ENCODE measurements at places on chromosomes 5 and 9.
A peak's percentile ranks its signal among the peaks of the same experiment; 100 is the strongest.

- DNase-seq = no peak
Measured at GRCh38 chr9:120625222-120625621, 45.3 kb upstream of the CDK5RAP2 start.

DNA sequence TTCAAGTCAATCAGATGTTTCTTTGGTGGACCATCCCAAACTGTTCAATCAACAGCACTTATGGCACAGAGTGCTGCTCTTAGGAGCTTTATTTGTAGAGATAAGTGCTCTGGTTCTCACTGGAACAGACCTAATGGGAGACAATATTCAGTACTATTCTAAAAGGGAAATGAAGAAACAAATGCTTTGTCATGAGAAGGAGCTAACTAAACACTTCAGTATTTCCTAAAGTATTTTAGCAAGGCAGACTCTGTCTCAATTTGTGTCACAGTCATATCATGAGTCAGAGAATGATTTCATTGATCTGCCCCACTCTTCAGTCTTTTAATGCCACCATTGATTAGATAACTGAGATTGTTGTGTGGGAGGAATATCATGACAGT is 175.3 kb downstream of the SLF1 start:
- DNase-seq = no peak

- no peak for DNase-seq
Measured at GRCh38 chr9:71628247-71628646, 140.1 kb downstream of the CEMIP2 start.

DNA sequence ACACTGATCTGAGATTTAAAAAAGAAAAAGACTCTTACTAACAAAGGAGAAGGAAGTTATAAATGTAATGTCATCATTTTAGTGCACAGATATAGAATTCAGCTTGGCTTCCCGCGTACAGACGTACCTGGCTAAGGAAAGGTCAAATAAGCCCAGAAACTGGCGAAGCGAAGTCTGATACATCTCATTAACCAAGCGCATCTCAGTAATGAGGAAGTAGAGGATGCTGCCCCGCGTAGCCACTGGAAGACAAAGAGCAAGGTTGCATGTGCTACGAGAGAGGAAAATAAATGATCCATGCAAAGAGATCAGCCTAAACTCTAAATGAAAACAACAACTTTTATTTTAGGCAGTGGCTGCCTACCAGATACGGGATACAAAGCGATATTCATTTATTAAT is 208.8 kb downstream of the DNAH5 start:
- DNase-seq = no peak

- no peak for DNase-seq
Measured at GRCh38 chr9:112338561-112338960, 5.1 kb upstream of the PTBP3 start.

GRCh38 chr5:87076931-87077330 is 190.8 kb upstream of the RASA1 start:
- no peak for DNase-seq

DNA sequence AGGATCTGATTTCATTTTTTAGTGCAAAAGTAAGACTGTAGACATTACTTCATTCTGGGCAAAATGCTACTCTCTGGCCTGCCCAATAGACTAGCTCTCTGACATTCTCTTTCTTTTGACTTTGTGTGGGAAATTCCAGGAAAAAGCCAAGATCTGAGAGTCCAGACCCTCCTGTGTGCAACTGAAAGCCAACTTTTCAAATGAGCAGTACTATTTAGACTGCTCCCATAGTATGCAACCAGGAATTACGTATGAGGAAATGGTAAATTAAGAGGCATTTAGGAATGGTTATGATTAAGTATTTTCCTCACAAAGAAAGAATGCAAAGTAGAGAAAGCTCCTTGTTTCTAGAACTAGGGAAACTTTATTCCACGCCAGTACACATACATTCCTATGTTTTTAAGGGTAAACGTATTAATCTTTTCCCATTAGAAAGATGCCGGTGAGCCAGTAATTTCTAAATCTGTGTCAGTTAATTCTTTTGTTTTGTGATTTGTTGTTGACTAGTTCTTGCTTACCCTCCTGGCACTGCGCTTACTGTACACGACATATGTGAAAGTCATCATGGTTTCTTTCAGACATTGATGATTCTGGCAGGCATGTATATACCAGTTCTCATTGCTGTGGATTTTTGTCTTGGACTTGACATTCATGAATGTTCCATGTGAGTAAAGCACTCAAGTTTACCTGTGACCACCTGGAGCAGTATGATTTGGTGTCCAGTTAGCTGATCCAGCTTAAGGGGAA is 56.0 kb downstream of the AOPEP start:
- DNase-seq = no peak

GRCh38 chr9:125747053-125747764 is at the start of gene PBX3:
Gene PBX3, plus strand, starts transcription at chr9:125747373.
- peak; percentile 82 for DNase-seq

DNA sequence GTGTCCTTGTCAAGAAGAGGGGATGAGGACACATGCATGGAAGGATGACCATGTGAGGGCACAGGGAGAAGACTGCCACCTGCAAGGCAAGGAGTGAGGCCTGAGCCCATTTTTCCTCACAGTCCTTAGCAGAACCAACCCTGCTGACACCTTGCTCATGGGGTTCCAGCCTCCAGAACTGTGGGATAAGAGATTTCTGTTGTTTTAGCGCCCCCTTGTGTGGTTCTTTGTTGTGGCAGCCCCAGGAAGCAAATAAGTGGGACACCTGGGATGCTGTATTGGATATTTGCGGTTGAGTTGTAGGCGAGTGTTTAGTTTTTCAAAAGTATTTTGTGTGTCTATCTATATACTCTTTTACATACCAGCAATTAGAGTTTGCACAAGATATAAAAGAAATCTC is 206.4 kb downstream of the NXNL2 start:
- DNase-seq = no peak

GRCh38 chr5:34998058-34998789 is 49.5 kb downstream of the AGXT2 start:
- no peak for DNase-seq

DNA sequence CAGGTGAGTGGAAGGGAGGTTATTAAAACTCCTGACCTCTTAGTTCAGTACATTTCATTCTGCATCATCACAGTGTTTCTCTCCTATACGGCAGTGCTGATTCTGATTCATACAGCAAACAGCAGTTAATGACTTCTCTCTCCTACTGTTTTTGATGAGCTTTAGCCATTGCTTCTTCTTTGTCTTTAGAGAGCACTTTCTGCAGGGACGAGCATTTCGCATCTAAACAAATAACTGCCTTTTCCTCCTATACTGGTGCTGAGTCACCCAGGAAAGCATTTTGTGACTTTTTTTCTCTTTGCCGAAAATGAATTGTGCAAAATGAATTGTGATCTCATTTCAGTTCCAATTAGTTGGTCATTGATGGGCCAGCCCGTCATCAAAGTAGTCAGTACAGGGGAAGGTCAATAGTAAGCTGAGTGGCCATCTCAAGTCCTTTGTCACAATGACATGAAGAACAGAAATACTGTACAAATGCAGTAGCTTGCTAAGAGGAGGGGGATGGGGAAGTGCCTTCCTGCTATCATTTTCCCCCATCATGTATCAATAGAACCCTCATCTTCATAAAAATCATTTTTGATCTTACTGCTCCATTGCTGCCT is 98.5 kb downstream of the INSYN2B start:
- DNase-seq = no peak

DNA sequence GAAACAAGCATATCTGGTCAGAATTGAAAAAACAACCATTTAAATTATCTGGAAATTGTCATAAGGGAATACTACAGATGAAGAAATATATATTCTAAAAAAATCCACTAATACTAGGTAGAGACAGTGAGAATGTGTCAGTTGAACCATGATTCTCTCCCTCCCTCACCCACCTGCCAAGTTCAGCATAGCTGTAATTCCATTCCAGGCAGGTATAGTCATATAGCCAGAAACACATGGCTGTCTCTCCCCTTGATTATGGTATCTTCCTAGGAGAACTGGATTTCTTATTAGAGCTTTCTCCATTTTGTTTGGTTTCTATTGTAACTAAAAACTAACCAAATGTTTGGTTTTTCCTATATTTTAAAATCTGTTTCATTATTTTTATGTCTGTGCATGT is 509.2 kb downstream of the CDH10 start:
- DNase-seq = no peak

DNA sequence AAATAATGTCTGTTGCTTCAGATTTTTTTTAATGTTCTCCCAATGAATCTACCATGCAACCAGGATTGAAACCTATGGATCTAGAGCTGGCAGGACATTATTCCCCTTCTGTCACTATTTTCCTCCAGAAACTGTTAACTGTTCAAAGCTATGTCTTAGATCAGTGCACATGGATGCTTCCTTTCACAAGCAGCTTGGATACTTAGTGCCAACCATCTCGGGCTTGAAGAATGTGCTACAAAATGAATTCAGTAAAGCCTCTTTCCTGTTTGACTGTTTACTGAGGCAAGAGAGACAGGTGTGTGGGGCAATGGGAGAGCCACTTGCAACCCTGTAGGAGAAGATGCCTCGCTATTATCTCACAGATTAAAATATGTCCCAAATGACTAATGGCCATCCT is 774.8 kb downstream of the KCTD16 start:
- DNase-seq = no peak

DNA sequence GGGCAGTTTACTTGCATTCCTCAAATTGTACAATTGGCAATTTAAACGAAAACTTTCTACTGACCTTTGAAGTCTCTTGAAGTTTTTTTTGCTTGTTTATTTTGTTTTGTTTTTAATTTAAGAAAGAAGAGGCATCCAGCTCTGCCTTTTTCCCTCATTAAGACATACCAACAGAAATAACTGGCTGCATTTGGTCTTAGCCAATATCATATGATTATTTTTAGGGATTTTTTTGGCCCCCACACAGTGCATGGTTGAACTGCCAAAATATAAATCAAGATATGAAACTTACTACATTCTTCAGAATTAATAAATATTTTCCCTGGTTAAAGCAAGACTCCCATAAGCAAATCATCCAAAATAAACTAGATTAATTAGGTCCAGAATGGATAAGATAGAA is 79.4 kb downstream of the ALDH1A1 start:
- DNase-seq = no peak
